Gastrocnemius medialis (tissue), 4 donors: ENCODE measurements at places on chromosomes 1 and 21.
A peak's percentile ranks its signal among the peaks of the same experiment; 100 is the strongest.

- no peak for DNase-seq
Observed at GRCh38 chr1:20601129-20601825, 12.4 kb downstream of the CDA start.

GRCh38 chr1:218969006-218969405, 204.7 kb upstream of the LYPLAL1 start:
- no peak for DNase-seq

DNA sequence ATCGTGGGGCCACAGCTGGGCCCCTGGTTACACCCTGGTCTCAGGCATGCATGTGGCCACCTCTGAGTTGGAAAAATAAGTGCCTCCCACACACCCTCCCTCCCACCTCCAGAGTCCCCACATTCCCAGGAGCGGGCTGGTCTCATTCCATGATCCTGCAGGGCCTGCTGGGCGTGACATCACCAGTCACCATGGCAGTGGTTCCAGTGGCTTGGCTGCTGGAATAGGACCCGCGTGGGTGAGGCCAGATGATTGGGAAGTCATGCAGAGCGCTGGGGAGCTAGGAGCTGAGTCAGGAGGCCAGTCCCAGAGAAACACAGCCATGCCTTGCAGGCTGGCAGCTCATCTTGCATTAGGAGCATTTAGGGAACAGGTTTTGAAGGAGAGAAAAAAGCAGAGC, 125.4 kb upstream of the TMEM51 start:
- peak; percentile 25 for DNase-seq

GRCh38 chr21:39714331-39714730, 30.7 kb upstream of the IGSF5 start:
- DNase-seq, result no peak

GRCh38 chr1:203302456-203302855, 2.9 kb upstream of the BTG2 start:
- DNase-seq, result no peak

DNA sequence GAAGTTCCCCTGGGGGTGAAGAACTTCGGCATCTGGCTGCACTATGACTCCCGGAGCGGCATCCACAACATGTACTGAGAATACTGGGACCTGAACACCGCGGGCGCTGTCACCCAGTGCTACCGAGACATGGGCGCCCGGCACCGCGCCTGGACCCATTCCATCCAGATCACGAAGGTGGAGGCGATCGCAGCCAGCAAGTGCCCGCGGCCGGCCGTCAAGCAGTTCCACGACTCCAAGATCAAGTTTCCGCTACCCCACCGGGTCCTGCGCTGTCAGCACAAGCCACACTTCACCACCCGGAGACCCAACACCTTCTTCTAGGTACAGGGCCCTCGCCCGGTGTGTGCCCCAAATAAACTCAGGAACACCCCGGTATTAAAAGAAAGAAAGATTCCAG, 22.0 kb upstream of the SLC9A1 start:
- no peak for DNase-seq

DNA sequence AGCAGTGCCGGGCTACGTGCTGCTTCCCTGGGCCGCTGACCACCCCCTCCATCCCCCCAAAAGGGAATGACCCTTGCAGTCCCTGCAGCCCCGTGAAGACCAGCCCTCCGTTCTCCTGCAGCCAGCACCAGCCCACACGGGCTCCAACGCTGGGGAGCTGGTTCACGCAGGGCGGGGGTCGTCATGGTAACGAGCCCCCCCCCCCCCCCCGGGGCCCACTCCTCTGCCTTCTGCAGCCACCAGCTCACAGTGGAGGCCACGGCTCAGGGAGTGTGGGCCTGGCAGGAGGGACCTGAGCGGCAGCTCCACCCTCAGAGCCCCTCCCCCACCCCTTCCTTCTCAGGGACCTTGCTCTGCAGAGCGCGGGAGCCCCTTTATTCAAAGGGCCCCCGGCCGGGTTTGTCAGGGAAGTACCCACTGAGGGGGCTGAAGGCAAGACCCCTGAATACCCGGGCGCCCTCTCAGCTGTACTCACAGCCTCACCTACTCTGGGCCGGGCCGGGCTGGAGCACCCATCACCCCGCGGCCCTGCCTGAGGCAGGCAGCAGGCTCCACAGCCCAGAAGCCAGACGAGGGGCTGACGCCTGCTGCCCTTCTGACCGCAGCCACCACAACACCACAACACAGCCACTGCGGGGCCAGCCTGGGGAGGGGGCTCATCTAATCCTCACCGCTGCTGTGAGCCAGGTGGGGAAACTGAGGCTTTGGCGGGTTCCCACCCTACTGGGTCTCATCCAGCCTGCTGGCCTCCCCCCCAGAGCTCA, 12.6 kb downstream of the MEGF6 start:
- no peak for DNase-seq

DNA sequence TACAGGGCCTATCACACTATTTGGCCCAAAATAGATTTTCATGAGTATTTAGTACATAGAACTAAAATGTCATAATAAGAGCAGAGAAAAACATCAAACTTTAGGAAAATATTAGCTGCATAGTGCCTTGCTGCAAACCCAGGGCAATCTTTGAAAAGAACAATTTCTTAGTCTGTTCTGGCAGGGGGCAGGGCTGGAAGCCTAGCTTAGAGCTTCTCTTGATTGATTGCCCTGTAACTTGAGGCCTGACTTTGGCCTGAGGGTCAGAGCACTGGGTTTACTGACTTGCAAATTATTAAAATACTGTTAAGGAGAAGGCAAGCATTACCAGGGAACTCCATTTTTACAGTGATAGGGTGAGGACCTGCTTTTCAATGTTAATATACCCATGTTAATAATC, 115.8 kb upstream of the SPAG17 start:
- DNase-seq, result peak; percentile 45

DNA sequence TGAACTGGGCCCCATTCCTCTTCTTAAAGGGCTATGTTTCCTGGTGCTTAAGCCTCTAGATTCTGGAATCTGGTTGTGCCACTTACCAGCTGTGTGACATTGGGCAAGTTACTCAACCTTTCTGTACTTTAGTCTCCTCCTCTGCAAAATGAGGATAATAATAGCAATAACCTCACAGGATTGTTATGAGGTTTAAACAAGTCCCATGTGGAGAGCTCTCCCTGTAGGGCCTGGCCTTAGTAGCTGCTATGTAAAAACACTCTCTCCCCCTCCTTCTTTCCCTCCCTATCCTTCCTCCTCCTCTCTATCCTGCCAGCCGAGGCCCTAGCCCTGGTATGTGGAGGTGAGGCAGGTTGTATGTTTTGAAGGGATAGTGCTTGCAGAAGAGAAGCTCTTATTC, 8.2 kb upstream of the PEAR1 start:
- no peak for DNase-seq

DNA sequence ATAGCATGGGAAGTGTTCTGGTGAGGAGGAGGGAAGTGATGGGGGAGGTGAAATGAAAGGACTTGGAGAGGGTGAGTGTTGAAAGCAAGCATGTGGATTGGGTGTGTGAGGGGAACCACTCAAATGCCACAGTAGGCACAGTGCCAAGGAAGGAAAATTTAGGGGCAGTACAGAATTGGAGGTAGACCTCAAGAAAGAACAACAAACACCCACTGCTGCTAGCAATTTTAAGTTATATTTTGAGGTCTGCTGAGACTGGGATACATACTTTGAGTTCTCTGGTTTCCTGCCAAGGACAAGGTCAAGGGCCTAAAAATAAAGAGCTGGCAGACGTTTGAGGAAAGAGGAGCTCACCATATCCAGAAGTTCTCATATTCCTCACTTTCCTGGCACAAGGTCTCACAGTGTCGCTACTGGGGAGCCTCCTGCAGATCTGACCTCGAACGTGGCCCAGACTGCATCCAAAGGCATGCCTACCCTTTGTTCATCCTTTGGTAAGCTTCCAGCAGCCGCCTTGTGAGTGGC, 104.0 kb downstream of the BRINP2 start:
- DNase-seq, result peak; percentile 77

GRCh38 chr1:200866521-200866920, 6.3 kb upstream of the GPR25 start:
- DNase-seq, result no peak

- DNase-seq, result no peak
Observed at GRCh38 chr1:67840449-67840848, 7.2 kb upstream of the GNG12 start.

DNA sequence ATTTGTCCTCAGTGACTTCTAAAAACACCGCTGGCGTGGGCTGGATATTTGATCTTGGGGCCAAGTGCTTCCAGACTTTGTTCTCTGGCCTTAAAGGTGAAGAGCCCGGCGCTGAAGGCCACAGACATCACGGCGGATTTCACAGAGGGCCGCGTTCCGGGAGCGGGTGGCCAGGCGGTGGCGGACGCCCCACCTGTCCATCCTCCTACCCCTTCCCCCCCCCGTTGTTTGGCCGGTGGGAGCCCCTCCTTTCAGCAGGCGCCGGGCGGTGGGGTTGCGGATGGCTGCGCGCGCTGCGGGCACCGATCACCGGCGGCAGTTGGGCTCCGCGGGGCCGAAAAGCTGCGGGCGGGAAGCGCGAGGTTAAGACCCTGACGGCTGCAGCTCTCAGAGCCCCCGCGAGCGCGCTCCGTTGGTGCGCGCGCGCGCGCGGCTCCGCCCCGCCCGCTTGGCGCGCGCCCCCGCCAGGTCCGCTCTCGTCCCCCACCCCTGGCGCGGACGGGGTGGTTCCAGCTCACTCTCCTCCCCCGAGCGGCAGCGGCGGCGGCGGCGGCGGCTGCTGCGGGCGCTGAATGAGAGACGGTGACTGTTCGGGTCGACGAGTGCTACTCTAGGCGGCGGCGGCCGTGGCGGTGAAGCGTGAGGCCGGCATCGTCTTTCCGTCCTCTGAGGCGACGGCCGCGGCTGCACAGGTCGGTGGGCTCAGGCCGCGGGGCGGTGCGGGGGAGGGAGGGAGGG, at the start of gene RALGPS2:
Gene RALGPS2 (plus strand): TSS at position 517 of the 738 bp plus-strand sequence. CDS start 51,521 bp downstream, outside the sequence.
- DNase-seq, result peak; percentile 20

DNA sequence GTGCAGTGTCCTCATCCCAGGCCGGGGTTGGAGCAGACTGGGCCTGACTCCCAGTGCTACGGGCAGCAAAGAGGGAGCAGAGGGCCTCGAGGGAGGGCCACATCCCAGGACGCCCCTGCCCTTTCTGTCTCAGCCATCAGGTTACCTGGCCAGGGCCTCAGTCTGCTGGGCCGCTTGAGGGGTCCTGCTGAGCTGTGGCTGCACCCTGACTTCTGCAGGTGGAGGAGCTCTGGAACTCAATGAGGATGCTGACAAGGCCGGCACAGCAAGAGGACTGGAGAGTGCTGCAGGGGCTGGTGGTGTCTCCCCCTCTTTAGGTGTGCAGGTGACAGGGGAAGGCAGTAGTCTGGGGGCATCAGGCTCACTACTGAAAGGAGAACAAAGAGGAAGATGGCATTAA, 3.3 kb downstream of the ZNF692 start:
- DNase-seq, result no peak

GRCh38 chr1:228226141-228226874, 18.5 kb downstream of the OBSCN start:
- no peak for DNase-seq

DNA sequence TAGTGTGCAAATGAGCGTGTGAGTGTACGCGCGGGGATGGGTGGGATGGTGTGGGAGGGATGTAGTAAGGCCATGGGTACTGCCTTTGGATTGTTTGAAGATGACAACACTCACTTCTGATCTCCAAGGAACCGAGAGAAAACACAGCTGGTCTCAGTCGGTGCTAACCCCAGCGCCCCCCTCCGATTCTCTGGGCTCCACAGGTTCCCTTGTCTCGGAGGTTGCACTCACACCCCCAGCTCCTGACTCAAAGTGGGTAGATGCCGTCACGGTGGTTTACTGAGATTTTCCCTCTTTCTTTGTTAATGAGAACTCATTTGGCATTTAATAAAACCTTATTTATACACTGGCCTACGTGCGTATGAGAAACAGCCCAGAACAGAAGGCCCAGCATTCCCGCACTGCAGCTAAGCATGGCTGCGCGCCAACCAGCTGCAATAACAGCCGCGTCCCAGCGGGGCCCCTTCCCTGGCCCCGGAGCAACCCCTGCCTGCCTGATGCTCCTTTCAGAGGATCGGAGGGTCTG, 25.8 kb downstream of the ABCA4 start:
- DNase-seq, result peak; percentile 72

DNA sequence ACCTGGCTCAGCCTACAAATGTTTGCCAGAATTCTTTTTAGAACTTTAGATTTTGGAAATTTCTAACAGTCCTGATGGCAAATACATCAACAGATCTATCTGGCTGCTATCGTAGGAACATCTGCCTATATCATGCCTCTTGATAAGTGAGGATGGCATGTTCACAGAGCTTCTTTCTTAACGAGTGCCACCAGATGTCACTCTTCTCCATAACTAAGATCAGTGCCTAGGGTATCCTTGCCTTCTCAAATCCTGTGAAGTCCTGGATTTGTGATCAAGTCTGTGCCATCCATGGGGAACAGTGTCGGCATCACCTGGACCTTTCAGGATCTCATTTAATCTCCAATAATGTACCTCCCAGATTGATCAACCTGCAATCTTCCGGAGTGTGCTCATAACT, 36.5 kb upstream of the CD5L start:
- no peak for DNase-seq

DNA sequence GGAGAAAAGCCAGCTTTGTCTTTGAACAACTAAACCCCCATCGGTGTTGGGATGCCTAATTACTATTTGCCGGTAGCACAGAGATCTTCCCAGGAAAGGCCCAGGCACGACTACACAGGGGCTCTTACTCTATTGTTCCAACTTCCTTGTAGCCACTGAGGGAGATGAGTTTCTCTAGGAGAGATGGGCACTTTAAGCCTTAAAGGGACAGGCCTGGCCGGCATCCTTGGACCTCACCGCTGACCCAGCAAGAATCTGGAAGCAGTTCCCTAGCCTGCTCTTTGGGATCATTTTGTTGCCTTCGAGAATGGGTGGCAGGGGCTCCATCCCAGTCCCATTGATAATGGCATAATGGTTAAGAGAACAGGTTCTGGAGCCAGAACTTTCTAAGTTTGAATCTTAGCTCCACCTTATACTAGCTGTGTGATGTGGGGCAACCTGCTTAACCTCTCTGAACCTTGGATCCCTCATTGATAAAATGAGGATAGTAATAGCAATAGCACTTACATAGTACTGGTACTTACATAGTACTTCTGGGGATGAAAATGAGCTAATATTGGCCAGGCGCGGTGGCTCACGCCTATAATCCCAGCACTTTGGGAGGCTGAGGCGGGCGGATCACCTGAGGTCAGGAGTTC, 239.1 kb upstream of the TMEM51 start:
- no peak for DNase-seq

DNA sequence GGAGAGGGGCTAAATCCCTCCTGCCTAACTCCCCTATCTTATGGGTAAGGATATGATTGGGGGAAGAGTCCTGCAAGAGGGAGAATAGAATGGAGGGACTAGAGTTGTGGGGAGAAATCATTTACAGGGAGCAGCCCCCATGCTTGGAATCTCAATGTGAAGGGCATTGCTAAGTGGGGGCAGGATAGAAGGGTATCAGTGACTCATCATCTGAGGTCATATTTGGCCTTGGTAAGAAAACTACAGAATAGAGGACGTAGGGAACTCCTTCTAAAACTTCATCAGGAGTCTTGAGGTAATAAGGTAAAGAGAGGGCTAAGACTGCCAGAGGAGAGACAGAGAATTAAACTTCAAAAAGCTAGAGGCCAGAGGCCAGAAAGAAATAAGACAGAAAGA, 487 bp downstream of the HJV start:
- no peak for DNase-seq

DNA sequence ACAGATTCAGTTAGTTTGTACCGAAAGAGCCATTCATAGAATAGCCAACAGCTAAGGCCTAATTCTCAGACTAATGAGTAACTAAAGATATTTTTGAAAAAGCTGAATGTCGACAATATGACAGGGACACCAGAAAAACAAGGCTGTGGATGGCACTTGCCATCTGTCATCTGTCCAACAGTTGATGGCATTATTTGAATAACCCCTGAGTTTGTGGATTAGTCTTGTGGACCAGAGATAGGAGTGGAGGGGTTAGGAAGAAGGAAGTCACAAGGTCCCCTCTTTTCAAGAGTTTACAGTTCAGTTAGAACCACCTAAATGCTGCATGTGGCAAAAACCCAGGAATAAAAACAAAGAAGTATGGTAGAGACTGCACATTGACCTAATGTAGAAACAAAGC, 356.5 kb upstream of the DUSP10 start:
- DNase-seq, result no peak
